ENCODE measurements at places on chromosomes 16 and 17. TPM values are rescaled to one million over a fixed set of nuclear protein-coding genes. Genes with fewer than 3 reads are reported as not detected.

- no peak for DNase-seq
Observed at GRCh38 chr16:85829171-85829719, 29.8 kb downstream of the COX4I1 start.

DNA sequence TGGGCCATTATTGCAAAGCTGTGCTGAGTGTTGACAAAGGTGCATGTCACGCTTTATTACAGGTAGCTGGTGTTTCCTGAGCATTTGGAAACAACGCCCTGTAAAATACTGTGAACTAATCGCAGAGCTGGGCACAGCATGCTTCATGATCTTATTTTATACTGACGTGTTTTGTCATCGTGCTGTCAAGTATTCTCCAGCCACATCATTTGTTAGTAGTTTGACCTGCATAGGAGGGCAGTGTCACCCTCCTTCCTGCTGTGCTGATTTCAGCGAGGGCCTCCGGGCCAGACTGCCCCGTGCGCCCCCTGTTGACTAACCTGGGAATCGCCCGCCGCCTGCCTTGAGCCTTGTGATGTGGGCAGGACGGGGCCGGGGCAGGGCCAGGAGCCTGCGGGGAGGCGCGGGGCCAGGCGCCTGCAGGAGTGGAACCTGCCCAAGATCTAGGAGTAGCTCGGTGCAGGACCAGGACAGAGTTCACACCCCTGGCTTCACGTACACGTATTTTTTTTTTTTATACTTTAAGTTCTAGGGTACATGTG, 820.7 kb downstream of the KCNJ18 start:
- DNase-seq: no peak

DNA sequence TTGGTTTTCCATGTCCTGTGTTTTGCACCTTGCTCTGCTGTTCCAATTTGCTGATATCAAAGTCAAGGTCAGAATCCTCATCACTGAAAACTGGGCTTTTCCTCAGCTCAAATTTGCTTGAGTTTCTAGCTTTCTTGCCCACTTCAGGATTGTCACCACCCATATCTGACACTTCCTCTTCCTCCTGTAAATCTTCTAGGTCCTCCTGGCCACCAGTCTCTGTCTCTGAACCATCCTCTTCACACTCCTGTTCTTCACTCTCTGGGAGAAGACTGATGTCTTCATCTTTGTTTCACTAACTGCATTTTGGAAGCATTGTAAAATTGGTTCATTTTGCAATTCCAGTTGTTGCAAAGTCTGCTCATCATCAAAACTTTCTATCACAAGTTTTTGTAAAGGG, 63.4 kb upstream of the RBL2 start:
- DNase-seq: no peak

The ABCC3 gene
- 1.6 TPM for total RNA-seq

The MRM3 gene
- 29.4 TPM for total RNA-seq
